ENCODE measurements at places on chromosomes 1 and 21. TPM values are rescaled to one million over a fixed set of nuclear protein-coding genes. Genes with fewer than 3 reads are reported as not detected.

GRCh38 chr1:100528871-100529270 lies 9.1 kb upstream of the GPR88 start:
- peak; percentile 78 for DNase-seq

- no peak for DNase-seq
Observed at GRCh38 chr1:209570743-209571142, 12.8 kb upstream of the CAMK1G start.

DNA sequence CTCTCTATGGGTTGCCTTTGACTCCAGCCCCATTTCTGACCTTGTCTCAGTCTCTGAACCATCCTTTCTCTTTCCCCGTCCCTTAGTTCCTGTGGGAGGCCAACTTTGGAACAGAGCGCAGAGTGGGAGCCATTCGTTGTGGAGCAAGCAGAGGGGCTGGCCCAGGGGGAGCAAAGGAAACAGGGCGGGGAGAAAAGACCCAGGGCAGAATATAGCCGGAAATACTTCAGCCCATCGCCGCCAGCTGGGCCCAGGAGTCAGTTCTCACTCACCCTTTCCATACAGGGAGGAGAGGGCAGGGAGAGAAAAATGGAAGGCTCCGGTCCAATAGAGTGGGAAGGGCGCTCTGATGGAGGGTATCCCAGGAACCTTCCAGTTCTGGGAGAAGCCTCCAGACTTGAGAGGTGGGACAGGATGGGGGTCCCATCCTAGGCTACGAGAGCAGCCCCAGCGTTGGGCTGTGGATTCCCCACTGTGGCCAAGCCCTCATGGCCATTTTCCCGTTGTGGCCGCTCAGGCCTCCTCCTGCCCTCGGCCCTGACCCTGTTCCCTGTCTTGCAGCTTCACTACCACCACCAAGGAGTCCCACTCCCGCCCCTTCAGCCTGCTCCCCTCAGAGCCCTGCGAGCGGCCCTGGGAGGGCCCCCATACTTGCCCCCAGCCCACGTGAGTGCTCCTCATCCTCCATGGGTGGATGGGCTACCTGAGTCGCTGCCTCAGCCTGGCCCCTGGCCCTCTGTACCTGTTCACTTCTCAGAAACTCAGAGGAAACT lies 10.9 kb downstream of the PEAR1 start:
- no peak for DNase-seq

DNA sequence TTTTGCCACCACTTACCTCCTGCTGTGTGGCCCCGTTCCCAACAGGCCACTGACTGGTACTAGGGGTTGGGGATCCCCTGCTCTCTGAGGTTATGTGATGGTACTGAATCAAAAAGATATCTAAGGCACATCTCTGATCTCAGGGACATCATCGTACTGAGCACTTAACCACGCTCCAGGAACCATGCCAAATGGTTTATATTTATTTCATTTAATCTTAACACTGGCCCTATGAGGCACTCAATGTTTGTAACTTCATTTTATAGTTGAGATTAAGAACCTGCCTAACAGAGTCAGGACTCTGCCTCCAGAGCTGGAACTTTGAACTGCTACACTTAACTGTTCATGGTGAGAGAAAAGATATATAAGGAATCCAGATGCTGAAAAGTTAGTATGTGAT lies 98.0 kb upstream of the HP1BP3 start:
- no peak for DNase-seq

- no peak for DNase-seq
Observed at GRCh38 chr1:45007311-45007710, 3.8 kb downstream of the HECTD3 start.

GRCh38 chr21:34054259-34054658 lies 19.1 kb upstream of the MRPS6 start:
- no peak for DNase-seq

- no peak for DNase-seq
Observed at GRCh38 chr1:219568733-219569132, 44.2 kb downstream of the ZC3H11B start.

- no peak for DNase-seq
Observed at GRCh38 chr1:18109756-18110597, 2.4 kb downstream of the IGSF21 start.

DNA sequence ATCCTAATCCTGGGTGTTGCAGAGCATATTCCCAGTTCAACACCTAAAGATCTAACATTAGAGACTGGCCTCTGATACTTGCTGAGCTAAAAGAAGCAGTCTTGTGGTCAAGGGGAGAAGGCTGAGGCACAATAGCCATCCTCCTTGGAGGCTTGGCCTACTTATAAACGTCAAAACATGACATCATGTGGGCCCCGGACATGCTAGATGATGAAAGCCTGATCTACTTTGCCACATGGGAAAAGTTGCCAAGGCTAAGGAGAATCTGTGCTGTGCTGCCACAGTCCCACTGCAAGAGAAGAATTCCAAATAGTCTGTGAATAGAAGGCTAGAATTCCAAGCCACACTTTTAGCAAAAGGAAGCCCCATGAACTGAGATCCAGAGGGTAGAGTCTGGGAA lies 43.9 kb upstream of the SAMD13 start:
- DNase-seq = no peak

GRCh38 chr21:30072496-30072895 lies 94.1 kb downstream of the CLDN17 start:
- DNase-seq = no peak

- no peak for DNase-seq
Observed at GRCh38 chr1:161091796-161092507, 2.6 kb upstream of the NECTIN4 start.

DNA sequence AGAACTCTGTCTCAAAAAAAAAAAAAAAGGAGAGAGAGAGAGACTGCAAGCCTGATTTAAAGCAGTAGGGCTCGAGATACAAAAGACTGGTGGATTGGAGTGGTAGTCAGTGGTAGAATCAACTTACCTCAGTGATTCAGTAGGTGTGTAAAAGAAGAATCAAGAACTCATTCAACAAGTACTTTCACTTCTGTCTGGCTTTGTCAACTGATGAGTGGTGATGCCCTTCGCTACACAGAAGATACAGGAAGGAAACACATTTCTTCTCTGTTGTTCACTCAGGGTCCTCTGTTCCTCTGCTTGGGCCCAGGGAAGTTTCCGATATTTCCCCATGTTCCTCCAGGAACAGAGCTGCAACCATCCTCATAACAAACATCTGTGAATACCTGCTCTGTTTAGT lies 68.6 kb upstream of the COG2 start:
- no peak for DNase-seq

DNA sequence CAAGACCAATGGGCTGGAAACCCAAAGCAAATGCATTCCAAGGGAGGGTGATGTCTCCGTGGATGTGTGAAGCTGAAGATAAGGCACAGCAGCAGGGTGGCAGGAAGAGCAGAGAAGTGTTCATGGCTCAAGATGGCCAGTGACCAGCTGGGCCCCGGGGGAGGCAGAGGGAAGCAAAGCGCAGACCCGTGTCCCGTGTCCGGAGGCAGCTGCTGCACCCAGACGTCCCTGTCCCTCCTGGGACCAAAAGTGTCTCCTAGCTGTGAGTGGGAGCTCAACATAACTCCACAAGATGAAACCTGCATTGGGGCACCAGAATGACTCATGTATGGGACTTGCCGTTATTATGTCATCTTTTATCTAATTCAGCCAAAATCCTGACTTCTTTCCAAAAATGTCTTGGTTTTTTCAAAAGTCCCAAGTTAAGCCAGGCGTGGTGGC lies 118.2 kb downstream of the RIPK4 start:
- DNase-seq = peak; percentile 21

DNA sequence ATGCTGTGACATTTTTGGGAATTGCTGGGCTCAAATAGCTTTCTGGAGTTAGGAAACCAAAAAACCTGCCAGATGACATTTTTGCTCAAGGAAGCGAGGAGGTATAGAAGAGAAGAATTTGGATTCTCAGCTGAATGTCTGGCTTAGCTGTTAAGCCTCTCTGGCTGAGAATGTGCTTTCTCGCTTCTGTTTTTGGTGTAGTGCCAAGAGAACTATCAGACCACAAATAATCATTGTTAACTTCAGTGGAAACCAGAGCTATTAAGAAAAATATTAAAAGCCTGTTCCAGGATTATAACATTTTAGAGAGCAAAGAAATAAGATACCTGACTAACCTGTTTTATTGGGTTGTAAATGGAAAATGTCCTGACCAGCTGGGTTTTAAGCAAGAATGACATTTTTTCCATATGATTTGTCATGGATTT lies 39.5 kb upstream of the DIPK1A start:
- peak; percentile 65 for DNase-seq

- no peak for DNase-seq
Observed at GRCh38 chr1:159228554-159228953, 23.9 kb downstream of the ACKR1 start.

- no peak for DNase-seq
Observed at GRCh38 chr1:6391951-6392808, 1.4 kb downstream of the ACOT7 start.

- no peak for DNase-seq
Observed at GRCh38 chr1:160776178-160776577, 19.8 kb upstream of the LY9 start.

DNA sequence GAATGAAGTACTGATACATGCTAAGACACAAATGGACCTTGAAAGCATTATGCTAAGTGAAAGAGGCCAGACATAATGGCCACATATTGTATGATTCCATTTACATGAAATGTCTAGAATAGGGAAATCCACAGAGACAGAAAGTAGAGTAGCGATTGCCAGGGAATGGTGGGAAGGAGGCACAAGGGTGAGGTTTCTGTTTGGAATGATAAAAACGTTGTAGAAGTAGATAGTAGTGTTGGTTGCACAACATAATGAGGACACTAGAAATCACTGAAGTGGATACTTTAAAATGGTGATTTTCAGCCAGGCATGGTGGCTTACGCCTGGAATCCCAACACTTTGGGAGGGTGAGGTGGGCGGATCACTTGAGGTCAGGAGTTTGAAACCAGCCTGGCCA lies 97.6 kb upstream of the VANGL1 start:
- no peak for DNase-seq

DNA sequence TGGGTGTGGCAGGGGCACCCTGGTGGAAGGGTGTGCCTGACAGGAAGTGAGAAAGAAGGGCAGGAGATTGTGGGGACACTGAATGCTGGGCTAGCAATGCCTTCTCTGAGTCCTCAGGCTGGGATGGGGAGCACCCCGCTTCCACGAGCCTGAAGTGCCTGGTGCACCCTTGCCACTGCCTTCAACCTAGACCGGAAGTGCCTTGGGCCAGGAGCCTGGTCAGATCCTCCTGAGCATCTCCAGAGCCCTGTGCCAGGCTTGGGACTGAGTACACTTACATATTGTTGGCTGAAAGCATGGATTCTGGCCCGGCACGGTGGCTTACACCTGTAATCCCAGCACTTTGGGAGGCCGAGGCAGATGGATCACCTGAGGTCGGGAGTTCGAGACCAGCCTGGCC lies 205.8 kb upstream of the EDN2 start:
- DNase-seq = no peak

DNA sequence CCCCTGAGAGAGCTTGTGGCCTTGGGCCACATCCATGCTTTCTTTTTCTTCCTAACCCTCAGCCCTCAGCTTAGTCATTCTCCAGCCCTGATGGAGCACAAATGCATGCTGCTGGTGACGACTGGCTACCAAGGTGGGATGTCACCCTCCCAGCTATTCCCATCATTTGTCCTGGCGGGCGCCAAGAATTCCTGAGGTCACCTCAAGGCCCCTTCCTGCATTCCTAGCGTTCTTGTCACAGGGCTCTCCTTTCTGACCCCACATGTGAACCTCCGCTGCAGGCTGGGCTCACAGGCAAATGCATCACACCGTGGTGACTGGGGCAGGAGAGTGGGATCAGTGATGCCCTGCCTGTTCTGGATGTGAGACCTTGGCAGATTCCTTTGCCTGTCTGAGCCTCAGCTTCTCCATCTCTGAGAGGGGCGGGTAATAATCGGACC lies 53.4 kb upstream of the IFFO2 start:
- no peak for DNase-seq

GRCh38 chr1:227917081-227917950 lies 30.4 kb downstream of the WNT9A start:
- DNase-seq = no peak

GRCh38 chr1:10776190-10776905 lies 20.1 kb downstream of the CASZ1 start:
- DNase-seq = no peak

DNA sequence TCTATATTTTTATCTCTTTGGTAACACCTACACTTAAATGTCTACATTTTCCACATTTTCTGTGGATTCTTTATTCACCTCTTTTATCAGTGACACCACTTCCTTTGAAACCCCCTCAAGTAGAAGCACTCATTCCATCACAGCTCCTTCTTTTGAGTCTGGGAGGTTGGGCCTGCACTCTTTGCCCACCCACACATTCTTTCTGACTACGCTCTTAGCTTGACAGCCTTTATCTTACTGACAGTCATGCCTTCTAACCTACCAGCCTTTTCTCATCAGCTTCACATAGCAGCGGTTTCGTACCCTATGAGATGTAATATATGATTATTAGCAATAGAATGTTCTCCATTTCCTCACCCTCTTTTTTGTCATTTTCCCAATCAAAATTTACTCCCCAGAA lies 151.9 kb downstream of the TNFSF18 start:
- no peak for DNase-seq

DNA sequence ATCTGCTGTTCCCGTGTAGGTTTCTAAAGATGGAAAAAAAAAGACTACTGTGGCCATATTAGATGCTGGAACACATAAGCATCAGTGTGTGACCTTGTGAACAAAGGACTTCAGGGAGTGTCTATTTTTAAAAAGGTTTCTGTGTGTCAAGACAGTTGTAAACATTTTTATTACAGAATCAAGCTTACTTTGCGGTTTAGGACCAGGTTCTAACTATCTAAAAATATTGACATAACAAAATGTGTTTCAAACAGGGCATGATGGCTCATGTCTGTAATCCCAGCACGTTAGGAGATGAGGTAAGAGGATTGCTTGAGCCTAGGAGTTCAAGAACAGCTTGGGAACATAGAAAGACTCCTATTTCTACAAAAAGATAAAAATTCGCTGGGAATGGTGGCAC lies 7.1 kb upstream of the DDI2 start:
- no peak for DNase-seq

GRCh38 chr1:175702079-175702795 lies 41.2 kb downstream of the TNR start:
- no peak for DNase-seq

The B3GALT5 gene
- 0.09 TPM for polyA plus RNA-seq

The LMOD1 gene
- 31.5 TPM for polyA plus RNA-seq

The C1QA gene
- 18.0 TPM for polyA plus RNA-seq

The AK5 gene
- 5.4 TPM for polyA plus RNA-seq

The TTC39A gene
- polyA plus RNA-seq = 3.2 TPM

The MPC2 gene
- 64.7 TPM for polyA plus RNA-seq

The TNFRSF1B gene
- 10.7 TPM for polyA plus RNA-seq

The UMODL1 gene
- polyA plus RNA-seq = not detected

The HSD11B1 gene
- not detected for polyA plus RNA-seq
